ENCODE measurements at places on chromosomes 5 and 9.
A peak's percentile ranks its signal among the peaks of the same experiment; 100 is the strongest.

DNA sequence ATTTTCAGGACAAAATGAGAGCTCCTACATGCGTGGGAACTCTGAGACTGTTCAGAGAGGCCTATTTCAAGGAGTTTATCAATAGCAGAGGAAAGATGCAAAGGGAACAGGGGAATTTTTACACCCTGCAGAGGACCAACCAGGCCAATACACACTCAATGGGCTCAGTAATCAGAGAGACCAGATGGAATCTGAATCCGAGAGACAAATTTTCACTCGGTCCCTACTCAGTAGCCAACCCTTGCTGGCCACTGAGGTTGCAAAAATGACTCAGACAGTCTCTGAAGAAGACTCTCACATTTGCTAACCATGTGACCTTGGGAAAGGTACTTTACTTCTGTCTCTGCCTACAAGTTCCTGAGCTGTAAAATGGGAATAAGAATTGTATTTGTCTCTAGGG is 479.4 kb downstream of the CDK5RAP2 start:
- DNase-seq: no peak

DNA sequence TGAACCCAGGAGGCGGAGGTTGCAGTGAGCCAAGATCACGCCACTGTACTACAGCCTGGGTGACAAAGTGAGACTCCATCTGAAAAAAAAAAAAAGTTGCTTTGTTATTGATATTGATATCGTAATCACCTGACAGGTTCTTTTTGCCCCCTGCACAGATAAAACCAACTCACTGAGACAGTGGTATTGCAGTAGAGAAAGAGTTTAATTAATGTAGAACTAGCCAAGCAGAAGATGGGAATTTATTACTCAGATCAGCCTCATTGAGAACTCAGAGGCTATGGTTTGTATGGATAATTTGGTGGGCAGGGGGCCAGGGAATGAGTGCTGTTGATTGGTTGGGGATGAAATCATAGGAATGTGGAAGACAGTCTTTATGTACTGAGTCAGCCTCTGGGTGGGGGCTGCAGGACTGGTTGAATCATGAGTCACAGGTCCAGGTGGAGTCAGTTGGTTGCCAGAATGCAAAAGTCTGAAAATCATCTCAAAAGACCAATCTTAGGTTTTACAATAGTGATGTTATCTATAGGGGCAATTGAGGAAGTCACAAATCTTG is 35.8 kb upstream of the MEGF10 start:
- no peak for DNase-seq

GRCh38 chr9:84293001-84293798 is 47.4 kb downstream of the SLC28A3 start:
- DNase-seq: no peak

DNA sequence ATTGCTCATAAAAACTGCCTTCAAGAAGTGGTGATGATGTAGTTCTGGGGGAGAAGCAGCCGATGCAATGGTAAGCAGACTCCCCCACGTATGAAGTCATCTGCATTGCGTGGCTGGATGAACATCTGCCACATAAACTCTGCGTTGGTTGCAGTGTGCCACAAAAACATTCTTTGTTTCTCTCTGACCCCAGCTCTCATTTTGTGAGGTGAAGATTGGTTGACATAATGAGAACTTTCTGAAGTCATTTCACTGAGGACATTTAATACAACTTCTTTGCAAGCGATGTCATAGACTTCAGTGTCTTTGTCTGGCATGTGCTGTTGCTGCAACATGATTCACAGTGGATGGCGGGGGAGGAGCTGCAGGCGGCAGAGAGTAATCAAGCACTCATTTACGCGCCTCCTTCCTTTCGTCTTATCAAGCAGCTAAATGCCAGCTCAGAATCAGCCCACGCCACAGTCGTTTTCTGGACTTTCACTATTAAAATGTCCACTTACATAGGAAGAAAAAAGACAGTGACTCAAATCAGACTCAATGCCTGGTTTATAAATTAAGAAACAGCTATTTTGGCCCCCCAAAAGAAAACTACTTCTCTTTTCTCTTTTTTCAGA is 91.5 kb upstream of the NFIL3 start:
- no peak for DNase-seq

- DNase-seq: no peak
These were observed 237.1 kb downstream of the RFX3 start for GRCh38 chr9:3288686-3289085.

- DNase-seq: no peak
These were observed 13.3 kb upstream of the GADD45G start for GRCh38 chr9:89591274-89592212.

DNA sequence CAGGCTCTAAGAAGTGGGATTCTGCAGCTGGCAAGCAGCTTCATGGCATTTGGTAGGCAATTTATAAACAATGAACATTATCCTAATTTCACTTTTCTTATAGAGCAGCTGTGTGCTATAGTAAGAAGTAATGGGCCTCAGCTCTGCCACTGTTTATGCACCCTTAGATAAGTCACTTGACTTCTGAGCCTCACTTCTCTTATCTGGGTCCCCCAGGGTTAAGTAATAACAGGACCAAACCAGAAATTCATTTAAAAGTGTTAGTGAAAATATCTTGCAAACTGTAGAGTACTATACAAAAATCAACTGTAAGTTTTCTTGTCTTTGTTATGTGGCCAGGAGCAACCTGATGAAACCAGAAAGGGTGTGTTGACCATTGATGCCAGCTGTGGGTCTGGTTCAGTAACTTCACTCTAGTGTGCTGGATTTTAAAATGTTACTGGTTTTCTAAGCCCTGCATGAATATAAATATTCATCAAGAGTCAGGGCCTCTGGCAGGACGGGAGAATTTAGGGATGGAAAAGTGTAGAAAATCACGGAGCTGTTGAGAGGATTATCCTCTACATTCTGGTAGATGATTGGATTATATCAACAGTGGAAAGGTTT is 24.2 kb downstream of the TNFAIP8 start:
- DNase-seq: no peak

- DNase-seq: no peak
These were observed 11.4 kb upstream of the IL3 start for GRCh38 chr5:132049093-132049492.

- no peak for DNase-seq
These were observed 260.9 kb downstream of the SH3GL2 start for GRCh38 chr9:17839776-17840175.

DNA sequence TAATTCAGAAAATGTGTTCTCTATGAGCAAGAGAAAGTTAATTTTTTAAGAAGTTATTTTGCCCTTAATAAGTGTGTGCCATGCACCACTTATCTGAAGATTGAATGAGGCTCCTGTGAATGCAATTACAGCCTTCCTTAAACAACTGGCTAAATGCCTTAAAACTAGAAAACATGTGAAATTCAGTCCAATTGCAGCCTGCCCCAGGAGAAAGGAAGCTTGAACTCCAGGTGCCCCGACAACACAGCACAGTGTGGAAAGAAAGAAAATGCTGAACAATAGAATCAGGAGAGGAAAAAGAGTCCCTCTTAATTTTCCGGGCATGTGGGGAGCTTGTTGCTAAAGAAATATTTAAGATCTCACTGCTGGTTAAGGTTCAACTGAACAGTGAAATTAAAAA is 8.8 kb downstream of the LHFPL2 start:
- DNase-seq: no peak

GRCh38 chr9:7523426-7524043 is 276.0 kb downstream of the DMAC1 start:
- DNase-seq: no peak

GRCh38 chr9:99948896-99949295 is 42.4 kb downstream of the STX17 start:
- DNase-seq: no peak

GRCh38 chr9:8649160-8649559 is 849.6 kb upstream of the DMAC1 start:
- DNase-seq: no peak

DNA sequence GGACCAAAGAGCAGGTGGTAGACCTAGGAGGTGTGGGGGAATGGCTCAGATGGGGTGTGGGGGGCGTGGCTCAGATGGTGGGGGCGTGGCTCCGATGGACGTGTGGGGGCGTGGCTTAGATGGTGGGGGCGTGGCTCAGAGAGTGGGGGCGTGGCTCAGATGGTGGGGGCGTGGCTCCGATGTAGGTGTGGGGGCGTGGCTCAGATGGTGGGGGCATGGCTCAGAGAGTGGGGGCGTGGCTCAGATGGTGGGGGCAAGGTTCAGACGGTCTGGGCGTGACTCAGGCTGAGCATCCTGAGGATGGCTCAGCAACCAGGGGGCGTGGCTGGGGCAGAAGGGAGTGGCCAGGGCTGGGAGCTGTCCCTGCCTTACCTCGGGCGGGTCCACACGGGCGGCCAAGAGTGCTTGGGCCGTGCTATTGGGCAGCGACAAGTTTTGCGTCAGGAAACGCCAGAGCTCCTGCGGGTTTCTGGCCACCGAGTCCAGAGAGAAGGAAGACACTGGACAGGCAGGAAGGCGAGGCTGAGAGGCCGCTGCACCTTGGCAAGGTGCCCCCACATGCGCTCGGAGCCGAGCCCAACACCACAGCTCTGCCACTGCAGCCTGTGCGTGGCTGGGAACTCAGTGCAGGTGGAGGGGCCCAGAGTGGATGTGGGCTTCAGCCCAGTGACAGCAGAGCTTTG is 5.9 kb downstream of the ABCA2 start:
- peak; percentile 48 for DNase-seq

DNA sequence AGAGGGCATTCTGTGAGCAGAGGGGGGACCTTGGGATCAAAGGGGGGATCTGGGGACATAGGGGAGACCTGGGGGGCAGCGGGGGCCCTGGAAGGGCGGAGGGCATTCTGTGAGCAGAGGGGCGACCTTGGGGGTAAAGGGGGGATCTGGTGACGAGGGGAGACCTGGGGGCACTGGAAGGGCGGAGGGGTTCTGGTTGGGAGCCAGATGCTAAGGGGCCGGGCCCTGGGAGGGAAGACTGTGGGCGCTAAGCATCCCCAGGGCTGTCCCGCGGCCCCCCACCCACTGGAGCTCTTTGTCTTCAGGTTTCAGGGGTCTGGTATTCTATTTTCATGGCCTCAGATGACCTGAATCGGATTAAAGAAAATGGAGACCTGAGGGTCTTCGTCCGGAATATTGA is 748 bp downstream of the LCN9 start:
- no peak for DNase-seq

GRCh38 chr9:6354072-6354686 is 26.0 kb downstream of the TPD52L3 start:
- no peak for DNase-seq

- no peak for DNase-seq
These were observed 60.8 kb downstream of the FGF18 start for GRCh38 chr5:171480239-171480638.

- DNase-seq: no peak
These were observed 182.7 kb upstream of the SEMA6A start for GRCh38 chr5:116757326-116757725.

- no peak for DNase-seq
These were observed 283.9 kb upstream of the RFX3 start for GRCh38 chr9:3809724-3810123.

DNA sequence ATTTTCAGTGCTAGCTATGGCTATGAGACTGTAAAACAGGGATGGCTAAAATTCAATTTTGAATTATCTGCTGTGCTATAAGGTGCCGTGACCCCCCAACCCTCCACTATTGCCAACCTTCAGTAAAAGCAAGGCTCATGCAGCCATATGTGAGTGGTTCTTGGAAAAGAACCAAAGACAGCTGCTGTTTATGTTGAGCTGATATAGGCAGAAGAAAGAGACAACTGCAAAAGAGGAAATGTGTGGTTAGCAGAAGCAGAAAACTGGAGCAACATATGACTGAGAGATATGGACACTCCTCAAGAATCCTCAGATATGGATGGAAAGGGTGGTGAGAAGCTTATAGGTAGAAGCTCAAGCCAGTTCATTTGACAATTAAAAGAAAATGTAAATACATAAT is 200.3 kb downstream of the TLE1 start:
- no peak for DNase-seq

GRCh38 chr9:133545494-133546286 is 11.2 kb downstream of the ADAMTSL2 start:
- no peak for DNase-seq

- no peak for DNase-seq
These were observed 124.2 kb upstream of the GAS1 start for GRCh38 chr9:87071473-87071872.

DNA sequence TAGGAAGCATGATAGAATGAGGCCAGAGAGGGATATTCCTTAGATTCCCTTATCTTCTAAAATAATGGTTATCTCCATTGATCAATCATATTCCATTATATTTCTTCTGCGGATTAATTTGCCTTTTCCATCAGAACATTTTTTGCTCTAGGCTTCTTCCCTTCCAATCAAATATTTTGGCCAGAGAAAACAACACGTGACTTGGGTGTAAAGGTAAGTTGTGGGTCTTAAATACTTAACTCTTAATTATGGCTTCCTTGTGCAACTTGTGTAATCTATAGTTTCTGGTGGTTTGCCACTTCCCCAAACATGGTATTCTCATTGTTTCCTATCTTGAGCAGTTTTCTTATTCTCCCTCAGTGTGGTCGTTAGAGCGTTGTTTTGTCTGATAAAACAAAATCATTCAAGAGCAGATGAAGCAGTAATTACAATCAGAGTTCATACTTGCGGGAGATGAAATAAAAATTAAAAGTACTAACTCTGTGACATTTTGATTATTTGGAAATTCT is 889.3 kb downstream of the MAT2B start:
- DNase-seq: no peak

GRCh38 chr5:137566118-137566541 is 67.0 kb upstream of the SPOCK1 start:
- no peak for DNase-seq

DNA sequence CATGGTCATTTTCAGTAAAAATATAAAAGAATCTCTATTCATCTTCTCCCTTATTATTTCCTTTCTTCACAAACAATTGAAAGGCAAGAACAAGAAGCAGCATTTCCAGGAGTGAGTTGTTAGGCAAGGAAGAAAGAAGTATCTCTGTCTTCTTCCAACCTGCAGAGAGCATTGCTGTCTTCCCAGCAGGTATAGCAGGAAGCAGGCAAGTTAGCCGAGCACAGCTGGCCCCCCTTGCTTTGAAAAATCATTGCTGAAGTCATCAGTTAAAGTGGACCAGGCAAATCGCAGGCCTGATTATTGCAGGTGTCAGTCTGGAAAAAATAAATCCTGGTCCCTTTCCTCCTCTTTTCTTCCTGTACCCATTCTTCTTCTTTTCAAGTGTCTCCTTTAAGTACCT is 353.1 kb upstream of the BRINP1 start:
- no peak for DNase-seq

- DNase-seq: peak; percentile 77
These were observed 75.7 kb downstream of the TMC1 start for GRCh38 chr9:72597181-72597517.

GRCh38 chr9:33489066-33489465 is 15.3 kb upstream of the NOL6 start:
- no peak for DNase-seq

DNA sequence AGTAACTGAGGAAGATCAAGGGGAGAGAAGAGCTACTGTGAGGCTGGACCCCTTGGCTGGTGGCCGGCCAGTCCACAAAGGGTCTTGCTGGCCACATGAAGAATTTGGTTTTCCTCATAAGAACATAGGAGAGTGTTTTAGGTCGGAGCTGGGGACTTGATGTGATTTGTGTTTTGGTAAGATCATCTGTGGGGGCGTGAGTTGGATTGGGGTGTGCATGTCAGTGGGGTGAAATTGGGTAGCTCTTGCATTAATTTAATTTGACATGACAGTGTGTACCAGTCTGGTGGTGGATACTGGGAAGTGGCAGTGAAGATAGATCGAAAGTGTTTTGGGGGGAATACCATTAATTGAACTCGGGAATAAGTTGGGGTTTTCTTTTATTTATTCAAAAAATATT is 8.6 kb downstream of the PAM start:
- DNase-seq: no peak

All from C1 segment of cervical spinal cord (tissue), 14 donors.